ENCODE measurements at places on chromosomes 2 and 18.

- no peak for DNase-seq
Measured at GRCh38 chr2:108619925-108620620, 85.8 kb downstream of the LIMS1 start.

DNA sequence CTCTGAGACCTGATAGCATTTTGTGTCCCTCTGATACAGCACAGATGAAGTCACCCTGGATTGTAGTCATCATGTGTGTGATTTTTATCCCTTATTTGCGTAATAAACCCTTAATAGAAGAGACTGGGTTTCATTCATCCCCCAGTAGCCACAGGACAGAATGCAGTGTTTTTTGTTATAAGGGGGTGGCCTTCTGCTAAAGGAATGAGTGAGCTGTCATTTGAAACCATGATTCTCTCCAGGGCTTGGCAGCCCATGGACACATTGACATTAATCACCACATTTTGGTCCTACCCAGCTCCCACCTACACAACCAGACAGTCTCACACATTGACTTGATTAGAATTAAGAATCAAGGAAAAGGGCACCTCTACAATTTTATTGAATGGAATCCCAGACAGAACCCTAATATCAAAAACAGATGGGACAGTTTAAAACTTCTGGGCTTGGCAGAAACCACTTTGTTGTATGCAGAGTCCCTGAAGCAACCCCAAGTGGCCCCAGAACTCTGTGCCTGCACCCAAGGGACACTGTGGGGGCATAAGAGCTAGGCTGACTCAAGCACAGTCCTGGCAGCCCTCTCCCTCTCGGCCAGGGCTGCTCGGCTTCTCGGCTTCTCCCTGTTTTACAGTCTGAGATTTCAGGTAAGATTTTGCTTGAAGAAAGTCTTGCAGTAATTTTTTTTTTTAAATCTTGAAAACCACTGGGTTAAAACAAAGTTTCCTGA, 254.0 kb upstream of the SLC14A2 start:
- DNase-seq: no peak

DNA sequence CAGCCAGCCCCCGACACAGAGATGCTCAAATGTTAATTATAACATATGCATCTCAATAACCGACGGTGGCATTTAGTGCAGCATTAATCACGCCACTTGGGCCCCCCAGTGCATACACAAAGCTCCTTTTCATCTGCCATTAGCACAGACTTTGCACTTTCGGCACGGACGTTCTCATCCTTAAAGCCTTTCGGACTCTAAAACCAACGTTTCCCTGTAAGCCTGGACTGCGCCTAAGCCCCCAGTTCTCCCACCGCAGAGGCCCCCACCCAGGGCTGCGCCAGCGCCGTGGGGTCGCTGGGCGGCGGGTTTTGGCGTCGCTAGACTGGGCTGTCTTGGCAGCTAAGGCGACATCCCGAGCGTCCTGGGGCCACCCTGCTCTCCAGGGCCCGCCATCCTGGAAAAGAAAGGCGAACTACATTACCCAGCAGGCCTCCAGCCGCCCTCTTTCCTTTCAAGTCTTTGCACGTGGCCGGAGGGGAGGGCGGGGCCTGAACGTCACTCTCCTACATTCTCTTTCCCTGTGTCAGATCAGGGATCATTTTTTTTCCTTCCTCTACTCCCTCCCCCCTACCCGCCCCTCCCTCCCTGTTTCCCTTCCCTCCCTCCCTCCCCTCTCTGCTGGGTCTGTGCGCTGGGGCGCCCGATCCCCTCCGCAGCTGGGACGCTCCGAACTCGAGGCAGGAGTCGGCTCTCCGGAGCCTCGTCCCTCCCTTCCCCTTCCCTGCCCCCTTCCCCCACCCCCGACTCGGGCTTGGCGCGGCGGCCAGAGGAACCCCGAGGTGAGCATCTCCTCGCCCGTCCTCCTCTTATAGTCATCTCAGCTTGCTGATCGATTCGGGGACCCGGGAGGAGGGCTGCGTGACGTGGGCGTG, at the start of gene CTIF:
CTIF (plus strand) TSS at position 501 of the 875 bp plus-strand sequence. CDS start 80,535 bp downstream, outside the sequence.
- peak; percentile 99 for DNase-seq

DNA sequence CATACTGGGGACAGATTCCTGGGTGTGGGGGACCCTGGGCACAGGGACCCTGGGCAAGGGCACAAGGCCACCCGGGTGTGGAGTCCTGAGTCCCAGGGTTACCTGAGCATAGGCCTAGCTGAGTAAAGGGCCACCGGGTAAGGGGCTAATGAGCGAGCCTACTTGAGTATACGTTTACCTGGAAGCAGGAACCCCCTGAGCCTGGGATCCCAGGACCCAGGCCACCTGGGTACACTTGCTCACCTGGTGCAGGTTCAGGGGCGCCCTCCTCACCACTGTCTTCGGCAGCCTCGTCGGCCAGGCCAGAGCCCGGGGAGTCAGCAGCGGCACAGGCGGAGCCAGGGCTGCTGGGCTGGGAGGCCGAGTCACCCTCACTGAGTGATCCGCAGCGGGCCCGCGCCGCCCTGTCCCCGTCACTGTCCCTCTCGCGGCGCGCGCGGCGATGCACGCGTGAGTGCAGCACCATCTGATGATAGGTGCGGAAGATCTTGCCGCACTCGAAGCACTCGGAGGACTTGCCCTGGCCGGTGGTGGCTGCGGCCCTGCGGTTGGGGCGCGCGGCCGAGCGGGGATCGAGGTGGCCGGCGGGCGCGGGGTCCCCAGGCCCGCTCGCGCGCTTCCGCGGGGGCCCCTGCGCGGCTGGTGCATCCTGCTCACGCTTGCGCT, 53.9 kb downstream of the ZNF516 start:
- no peak for DNase-seq

- no peak for DNase-seq
Measured at GRCh38 chr2:30029804-30030203, 108.4 kb upstream of the ALK start.

DNA sequence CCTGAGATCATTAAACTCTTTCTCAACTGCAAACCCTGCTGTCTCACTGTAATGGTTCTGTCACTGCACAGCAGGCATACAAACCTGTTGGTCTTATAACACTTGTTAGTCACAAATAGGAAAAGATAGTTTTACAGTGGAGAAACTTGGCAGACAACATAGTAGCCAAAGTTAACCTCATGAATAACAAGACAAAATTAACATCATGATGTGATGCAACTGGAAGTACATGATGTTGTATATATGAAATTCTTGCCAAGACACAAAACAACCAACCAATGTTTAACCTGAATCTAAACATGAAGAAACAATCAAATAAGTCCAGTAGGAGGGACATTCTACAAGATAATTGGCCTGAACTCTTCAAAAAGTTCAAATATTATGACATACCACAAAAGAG, 189.3 kb downstream of the RNF152 start:
- no peak for DNase-seq

DNA sequence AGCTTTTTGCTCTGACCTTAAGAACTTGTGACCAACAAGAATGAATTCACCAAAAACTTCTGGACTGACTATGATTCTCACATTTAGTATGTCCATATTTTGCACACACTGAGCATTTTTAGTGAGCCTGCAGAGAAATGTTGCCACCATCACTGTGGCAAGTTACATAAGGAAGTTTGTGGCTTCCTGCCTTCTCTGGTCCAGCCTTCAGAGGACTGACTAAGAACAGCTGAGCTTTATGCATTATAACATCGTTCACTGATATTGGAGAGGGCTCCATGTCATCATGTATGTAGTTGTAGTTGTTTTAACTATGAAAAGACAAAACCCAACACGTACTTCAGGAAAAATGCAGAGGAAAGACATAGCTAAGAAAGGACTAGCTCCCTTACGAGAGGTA, 218.0 kb upstream of the CRIM1 start:
- DNase-seq: no peak

- DNase-seq: no peak
Measured at GRCh38 chr18:23053776-23054457, 81.4 kb upstream of the CABLES1 start.

GRCh38 chr2:207629553-207629952, 4.4 kb upstream of the METTL21A start:
- DNase-seq: no peak

- no peak for DNase-seq
Measured at GRCh38 chr2:100941646-100942240, 60.3 kb upstream of the RPL31 start.

GRCh38 chr2:164794432-164795231, 47.0 kb downstream of the COBLL1 start:
- no peak for DNase-seq

DNA sequence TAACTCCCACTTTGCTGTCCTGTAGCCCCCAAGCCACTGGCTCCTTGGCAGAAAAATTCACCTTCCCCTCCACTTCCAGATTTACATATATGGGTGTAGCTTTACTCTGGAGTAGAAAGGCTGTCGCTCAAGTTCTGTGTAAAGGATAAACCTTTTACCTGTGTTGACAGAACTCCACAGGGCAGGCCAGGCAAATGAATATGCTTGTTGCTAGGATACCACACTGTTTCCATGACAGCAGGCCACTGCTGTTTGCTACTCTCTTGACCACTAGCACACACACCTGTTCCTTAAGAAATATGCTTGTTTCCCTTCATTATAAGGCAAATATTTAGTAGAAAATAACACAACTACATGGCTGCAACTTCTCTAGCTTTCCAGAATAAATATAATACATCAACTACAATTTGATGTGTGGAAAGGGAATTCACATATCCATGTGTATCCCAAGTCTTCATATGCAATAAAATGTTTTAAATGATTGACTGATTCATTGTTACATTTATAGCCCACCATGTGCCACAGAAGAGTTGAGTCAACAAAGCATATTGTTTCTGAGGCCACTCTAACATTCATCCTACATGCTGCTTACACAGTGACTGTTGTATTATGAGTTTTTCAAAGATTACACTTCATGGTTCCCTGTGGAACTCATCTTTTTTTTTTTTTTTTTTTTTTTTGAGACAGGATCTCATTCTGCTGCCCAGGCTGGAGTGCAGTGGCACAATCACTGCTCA, 56.2 kb upstream of the ROCK1 start:
- no peak for DNase-seq

DNA sequence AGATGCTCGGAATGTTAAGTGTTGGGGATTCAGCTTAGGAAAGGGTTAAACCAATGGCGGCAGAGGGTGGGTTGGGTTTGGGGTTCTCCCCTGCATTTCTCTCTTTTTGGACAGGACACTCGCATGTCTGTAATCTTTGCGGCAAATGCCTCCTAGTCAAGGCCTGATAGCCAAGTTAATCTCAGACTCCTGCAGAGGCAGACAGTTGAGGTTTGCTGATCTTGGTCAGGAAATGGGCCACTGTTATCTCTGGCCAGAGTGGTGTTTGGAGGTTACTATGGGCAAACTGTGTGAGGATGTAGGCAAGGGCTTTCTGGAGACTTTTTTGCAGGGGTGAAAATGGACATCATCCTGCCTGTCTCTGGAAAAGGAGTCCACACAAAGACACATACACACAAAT, 188.8 kb downstream of the SETBP1 start:
- no peak for DNase-seq

GRCh38 chr18:32042337-32042736, 23.7 kb downstream of the RNF125 start:
- no peak for DNase-seq

Data from posterior cingulate gyrus (tissue), 11 donors.